A172 (cell line): ENCODE measurements at places on chromosomes 6 and 20.

- DNase-seq = no peak
Measured at GRCh38 chr6:129767776-129768485, 58.0 kb upstream of the ARHGAP18 start.

DNA sequence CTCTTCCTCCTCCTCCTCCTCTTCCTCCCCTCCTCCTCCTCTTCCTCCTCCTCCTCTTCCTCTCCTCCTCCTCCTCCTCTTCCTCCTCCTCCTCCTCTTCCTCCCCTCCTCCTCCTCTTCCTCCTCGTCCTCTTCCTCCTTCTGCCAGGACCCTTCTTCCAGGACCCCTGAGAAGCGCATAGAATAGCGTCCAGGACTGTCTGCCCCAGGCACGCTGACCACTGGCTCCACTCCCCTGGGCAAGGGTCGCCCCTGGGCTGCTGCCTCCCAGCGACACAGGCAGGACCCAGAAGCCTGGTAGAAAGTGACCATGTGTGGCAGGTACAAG lies 42.4 kb upstream of the BHLHE23 start:
- DNase-seq = no peak

DNA sequence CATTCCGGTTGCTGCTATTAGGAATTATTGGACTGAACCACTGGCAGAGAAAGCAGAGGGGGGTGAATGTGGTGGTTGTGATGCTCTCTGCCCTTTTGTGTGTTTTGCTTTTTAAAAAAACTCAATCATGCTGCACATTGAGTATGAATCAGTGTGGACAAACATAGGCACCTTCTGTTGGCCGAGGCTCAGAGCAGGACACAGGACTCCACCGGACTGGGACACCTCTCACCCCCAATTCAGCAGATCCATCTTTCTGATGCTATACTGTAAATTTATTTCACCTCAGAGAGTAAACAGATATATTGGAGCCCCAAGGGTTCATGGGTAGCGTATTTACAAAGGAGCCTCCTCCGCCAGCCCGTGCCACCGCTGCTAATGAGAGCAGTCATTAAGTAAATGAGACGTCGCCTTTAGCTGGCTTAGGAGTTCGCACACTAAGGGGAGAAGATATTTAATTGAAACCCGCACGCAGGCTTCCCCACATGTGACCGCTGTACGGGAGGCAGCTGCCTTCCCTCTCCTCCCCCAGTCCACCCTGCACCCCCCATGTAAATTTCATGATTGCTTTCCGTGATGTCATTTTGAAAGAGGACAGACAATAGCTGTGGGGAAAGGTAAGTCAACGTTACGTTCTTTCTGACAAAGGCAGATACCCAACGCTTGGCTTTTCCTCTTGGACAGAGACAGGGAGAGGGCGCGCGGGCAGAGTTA lies at the start of gene MYT1:
Gene MYT1 (plus strand): TSS at position 330 of the 714 bp plus-strand sequence. CDS start 34,410 bp downstream, outside the sequence.
- DNase-seq = no peak

DNA sequence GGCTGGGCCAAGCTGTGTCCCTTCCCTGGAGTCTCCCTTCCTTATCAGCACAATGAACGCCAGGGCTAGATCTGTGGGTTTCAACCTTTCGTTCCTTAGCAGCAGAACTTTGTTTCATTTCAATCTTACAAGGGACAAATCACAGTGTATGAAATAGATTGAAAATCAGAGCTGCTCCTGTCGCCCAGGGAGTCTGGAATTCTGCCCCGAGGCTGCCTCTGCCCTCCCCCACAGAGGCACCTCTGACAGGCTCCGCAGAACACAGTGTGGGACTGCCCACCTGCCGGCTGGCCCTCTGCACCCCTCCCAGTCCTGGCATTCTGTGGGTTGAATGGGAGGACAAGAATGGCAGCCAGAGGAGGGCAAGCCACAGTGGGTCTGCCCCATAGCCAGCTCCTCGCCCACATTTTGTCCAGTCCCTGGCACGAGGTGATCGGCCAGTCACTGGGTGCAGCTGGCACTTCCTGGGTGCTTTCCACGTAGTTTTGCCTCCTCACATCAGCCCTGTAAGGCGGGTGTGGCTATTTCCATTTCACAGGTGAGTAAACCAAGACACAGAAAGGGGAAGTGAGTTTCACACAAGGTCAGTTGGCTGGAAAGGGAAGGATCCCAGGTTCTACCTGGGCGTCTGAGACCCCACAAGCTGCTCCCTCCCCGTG lies 26.1 kb downstream of the MANBAL start:
- no peak for DNase-seq

DNA sequence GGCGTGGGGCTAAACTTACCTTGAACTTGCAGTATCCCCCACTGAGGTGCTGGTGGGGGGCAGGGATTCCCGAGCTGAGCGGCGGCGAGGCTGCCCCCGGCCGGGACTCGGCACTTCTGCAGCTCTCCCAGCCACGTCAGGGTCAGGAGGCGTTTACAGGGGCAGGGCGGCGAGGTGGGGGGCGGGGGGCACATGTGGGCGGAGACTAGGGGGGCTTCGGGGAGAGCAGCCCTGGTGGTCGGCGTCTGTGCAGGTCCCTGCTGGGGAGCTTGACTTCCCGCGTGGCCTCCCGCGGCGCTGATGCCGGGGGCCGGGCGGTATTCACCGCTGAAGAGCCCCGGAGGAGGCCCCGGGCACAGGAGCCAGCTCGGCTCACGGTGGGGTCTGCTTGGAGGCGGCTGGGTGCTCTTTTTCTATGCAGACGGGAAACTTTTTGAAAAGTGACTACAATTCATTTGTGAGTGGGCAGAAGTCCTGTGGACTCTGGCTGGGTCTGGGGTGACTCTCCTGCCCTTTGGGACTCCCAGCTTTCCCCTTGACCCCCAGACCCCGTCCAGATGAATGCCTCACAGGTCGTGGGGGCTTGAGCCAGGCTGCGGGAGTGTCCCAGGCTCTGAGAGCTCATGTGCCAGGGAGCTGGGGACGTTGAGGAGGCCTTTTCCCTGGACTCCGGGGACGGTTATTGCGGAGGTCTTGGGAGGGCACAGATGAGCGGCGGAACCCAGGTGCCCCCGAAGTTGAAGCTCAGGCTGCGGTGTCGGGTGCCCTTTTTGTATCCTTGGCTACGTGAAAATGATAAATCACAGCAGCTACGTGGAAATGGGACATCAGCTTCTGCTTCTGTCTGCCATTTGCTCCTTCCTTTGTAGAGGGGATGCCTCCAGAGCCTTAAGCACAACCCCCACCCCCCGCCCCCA lies 75.9 kb upstream of the GATA5 start:
- DNase-seq = no peak

GRCh38 chr6:162922563-162923166 lies 194.9 kb downstream of the PACRG start:
- DNase-seq = no peak

- DNase-seq = no peak
Measured at GRCh38 chr6:17583811-17584210, 16.3 kb upstream of the FAM8A1 start.

DNA sequence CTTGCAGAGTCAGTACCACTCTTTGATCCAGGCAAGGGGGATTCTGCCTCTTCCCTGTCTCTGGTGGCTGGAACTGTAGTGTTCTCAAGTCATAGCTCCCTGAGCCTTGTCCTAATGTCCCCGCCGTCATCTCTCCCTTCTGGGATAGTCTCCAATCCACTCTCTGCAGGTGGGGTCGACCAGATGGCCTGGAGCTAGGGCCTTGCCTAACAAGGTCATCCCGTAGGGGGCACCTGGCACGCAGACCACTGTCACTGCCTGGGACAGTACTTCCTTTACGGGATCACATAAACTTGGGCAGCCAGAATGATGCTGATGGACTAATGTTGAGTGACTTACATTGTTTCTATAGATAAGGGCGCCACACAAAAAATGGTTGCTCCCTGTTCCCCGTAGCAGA lies 118.9 kb upstream of the SLC22A23 start:
- DNase-seq = no peak

- DNase-seq = no peak
Measured at GRCh38 chr6:23977706-23978105, 148.3 kb upstream of the NRSN1 start.

DNA sequence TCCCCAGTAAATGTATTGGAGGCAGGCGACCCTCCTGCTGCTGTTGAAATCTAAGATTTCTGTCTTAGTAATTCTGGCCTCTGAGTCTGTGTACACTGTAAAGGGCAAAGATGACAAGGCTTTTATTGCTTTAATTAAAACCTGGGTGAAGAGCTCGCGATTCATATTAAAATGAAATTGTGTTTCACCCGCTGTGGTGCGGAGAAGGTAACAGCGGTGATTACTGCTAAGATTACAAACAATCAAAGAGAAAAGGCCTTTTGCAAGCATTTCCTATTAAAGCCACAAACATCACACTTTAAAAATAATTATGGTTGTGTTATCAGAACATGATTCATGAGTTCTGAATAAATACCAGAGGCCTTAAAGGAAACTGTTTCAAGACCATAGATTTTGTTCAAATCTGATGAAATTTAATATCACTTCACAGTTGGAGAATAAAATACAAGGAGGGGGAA lies 69.3 kb downstream of the TOX2 start:
- DNase-seq = no peak

DNA sequence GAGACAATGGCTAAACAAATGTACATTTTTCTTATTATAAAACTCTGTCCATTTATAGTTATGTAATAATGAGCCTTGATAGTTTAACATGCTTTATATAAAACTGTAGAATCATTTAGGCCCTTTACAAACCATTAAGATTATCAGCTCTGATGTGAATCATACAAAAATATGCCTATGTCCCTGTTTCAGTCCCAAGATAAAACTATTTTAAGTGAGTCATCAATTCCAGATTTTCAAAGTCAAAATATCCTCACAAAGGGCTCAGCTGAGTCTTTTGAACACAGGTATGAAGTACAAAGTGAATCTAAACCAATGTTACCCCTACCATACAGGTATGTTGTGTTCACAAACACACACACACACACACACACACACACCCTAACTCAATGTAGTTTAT lies 88.0 kb downstream of the PTPRK start:
- peak; percentile 35 for DNase-seq

DNA sequence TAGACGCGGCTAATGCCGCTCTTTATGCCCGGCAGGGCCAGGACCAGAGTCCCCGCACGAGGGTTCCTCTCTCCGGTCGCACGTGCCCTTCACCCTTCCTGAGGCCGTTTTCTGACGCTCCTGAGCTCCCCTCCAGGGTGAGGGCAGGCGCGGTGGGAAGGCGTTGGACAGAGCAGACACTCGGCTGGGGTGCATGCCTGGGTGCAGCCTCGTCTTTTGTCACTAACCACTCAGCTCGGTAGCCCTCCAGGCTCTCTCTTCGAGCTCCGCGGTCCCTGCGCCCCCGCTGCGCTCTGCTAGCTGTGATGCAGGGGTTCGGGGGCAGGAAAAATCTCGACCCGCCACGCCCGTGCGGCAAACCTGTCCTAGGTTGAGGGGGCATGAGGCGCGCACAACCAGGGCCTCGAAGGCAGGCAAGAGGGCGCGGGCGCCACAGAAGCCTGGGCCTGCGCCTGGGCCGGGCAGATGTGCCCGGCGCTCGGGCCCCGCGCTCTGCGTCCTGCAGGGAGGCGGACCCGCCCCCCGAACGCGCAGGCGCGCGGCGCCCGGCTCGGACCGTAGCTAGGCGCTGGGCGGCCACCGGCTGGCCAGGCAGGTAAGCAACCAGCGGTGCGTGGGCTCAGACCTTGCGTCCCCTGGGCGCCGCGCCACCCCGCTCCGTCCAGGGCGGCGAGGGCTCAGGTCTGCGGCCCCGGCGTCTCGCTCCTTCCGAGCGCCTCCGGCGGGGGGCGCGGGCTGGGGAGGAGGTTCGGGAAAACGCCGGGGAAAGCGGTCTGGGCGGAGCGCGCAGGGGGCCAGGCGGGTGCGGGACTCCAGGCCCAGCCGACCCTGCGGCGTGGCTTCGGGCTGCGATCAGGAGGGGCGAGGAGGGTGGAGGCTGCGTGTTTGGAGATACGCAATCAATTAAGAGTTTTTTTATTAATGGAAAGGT lies at the start of gene L3MBTL1:
Gene L3MBTL1 (plus strand): TSS at position 548 of the 931 bp plus-strand sequence. CDS start 5,807 bp downstream, outside the sequence.
- DNase-seq = no peak

GRCh38 chr6:133093956-133094355 lies 147.2 kb upstream of the EYA4 start:
- no peak for DNase-seq

GRCh38 chr6:131572686-131573415 lies at the start of gene ARG1:
Gene ARG1 (plus strand): TSS chr6:131573226. CDS start chr6:131573283, 57 bp downstream.
- no peak for DNase-seq

- DNase-seq = no peak
Measured at GRCh38 chr6:4649728-4650127, 126.5 kb upstream of the CDYL start.

- DNase-seq = peak; percentile 52
Measured at GRCh38 chr6:138724015-138724414, 49.6 kb upstream of the CCDC28A start.

GRCh38 chr6:131804131-131804530 lies 3.7 kb upstream of the ENPP1 start:
- DNase-seq = no peak

DNA sequence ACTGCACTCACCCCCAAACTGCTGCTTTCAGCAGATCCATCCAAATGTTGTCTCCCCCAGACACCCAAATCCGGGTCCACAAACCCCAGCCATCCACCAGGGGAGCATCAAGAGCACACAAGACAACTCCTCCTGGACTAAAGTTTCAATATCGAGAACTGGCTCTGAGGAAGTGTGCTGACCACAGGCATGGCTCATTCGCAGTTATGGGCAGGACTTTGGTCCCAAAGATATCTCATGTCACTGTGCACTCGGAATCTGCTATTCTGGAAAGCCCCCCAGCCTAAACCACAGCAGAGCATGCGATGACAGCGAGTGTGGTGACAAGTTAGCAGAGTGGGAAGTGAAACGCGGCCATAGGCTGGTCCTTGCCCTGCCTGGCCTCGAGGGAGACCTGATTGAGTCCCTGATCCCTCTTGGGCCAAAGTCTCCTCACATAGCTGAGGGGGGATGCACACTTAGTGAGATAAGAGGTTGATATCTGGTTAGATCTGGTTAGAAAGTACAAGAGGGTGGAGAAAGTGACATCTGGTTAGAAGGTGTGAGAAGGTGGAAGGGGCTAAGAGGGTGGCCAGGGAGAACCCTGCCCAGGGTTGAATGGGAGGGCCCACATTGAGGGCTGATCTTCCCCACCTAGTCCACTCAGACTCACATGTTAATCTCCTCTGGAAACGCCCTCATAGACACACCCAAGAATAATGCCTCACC lies 149.7 kb downstream of the MRPL14 start:
- no peak for DNase-seq
